ENCODE measurements at places on chromosomes 6 and 20. TPM values are rescaled to one million over a fixed set of nuclear protein-coding genes. Genes with fewer than 3 reads are reported as not detected.

DNA sequence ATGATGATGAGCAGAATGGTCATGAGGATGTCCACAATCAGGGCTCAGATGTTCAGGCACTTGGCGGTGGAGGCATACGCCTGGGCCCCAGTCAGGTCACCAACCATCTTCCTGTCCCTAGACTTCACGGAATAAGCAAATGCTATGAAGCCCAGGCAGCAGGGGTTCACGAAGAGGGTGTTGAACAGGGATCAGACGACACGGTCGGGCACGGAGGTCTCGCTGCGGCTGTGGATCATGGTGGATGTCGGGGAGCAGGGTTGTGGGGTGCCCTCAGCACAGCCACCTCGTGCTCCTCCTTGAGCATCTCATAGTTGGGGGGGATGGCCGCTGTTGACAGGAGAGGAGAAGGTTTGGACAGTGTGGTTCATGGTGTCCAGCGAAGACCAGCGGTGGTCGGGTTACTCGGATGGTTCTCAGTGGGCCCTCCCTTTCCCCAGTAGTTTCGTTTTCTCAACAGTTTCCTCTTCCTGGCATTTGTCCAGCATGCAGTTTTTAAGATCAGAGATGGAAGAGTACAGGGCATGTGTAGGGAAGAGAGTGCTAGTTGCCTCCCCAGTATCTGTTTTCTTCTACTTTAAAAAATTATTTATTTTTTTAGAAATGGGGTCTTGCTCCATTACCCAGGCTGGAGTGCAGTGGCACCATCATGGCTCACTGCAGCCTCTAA is 20.3 kb upstream of the SPDEF start:
- no peak for DNase-seq

GRCh38 chr6:43967719-43968091 is 159.5 kb downstream of the MRPL14 start:
- DNase-seq: no peak

DNA sequence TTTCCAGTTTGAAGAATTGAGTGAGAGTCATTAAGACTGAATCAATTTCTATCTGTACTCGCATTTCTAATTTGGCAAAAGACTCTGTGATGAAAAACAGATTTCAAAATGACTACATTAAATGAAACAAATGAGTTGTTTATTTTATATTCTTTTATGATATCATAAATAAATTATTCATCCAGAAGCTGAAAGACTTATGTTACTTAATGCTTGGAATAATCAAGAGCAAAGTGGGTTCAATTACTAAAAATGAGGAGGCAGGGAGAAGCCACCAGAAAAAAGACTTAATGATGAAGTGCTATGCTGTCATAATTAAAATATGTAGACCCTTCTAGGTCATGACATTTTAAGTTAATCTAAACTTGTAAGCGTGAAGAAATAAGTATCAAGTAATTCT is 130.6 kb upstream of the FERMT1 start:
- DNase-seq: no peak

- DNase-seq: no peak
Measured at GRCh38 chr6:30322527-30323501, 3.9 kb upstream of the TRIM39 start.

DNA sequence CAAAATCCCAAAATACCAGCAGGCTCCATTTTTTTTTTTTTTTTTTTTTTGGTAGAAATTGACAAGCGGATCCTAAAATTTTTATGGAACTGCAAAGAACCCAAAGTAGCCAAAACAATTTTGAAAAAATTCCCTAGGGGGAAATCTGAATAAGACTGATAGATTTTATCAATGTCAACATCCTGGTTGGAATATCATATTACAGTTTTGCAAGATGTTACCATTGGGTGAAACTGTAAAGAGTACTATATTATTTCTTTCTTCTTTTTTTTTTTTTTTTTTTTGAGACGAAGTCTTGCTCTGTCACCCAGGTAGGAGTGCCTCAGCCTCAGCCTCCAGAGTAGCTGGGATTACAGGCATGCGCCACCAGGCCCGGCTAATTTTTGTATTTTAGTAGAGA is 29.4 kb upstream of the BEND3 start:
- DNase-seq: no peak

DNA sequence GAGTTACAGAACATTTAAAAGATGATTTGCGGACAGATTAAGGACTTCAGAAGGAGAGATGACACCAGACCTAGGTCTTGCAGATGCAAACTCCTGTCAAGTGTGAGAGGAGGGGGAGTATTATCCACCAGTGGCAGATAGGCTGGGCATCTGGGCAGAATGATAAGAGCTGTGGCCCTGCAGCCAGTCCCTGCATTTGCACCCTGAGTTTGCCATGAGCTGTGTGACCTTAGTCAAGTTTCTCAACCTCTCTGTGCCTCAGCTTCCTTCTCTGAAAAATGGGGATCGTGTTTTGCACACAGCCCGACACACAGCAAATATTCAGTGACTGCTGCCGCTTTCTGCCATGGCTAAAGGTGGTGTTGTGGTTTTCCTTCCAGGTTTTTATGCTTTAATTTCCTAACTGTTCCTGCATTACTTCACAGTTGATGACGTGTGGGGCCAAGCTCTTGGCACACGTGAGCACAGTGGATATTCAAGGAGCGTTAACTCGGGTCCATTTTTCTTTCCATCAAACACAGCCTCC is 516.2 kb downstream of the CDH26 start:
- no peak for DNase-seq

The UBR2 gene
- polyA plus RNA-seq: 18.6 TPM

The KCNK17 gene
- polyA plus RNA-seq: 3.0 TPM

The SLC22A23 gene
- 2.4 TPM for polyA plus RNA-seq

The FAM209B gene
- not detected for polyA plus RNA-seq

The ECHDC1 gene
- 74.1 TPM for polyA plus RNA-seq

The PGM3 gene
- 24.1 TPM for polyA plus RNA-seq

The CD24 gene
- not detected for polyA plus RNA-seq

Data from muscle of arm (tissue), 14 donors.